ENCODE measurements at places on chromosomes 4 and X.

GRCh38 chr4:40718586-40718985 is 31.2 kb upstream of the NSUN7 start:
- DNase-seq = no peak

DNA sequence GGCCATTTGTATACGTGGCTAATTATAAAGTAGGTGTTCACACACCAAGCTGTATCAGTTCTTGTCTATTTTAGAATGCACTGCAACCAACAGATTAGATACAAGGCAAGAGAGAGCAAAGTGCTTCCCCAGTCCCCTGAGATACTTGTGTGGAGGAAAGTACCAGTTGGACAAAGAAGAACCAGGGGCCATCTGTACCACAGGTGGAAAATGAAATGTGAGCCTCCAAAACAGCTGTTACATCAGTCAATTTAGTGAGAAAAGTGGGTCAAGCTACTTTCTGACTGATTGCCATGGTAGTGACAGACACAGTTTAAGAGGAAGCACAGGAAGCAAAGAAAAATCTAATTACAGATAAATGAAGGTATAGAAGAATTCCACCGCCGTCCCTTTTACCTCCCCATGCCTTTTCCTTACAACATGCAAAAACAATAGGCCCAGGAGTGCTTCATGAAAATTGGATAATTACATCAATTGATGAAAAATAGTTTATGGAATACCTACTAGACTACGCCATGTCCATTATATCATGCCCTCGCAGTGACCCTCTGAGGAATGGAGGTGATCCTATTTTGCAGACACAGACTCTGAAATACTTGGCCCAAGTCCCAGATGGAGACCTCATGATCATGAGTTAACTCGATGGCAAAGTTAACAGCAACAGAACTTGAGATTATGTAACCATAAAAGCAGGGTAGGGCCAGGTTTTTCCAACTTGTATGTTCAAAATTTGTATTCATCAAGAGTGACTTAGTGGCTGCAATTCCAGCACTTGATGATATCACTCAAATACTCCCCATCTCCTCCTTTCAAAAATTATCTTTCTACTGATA is 15.8 kb downstream of the SMPX start:
- no peak for DNase-seq

GRCh38 chr4:89469930-89470375 is 162.4 kb upstream of the GPRIN3 start:
- peak; percentile 20 for DNase-seq

- DNase-seq = no peak
Observed at GRCh38 chr4:74039315-74039763, 850 bp upstream of the CXCL3 start.

DNA sequence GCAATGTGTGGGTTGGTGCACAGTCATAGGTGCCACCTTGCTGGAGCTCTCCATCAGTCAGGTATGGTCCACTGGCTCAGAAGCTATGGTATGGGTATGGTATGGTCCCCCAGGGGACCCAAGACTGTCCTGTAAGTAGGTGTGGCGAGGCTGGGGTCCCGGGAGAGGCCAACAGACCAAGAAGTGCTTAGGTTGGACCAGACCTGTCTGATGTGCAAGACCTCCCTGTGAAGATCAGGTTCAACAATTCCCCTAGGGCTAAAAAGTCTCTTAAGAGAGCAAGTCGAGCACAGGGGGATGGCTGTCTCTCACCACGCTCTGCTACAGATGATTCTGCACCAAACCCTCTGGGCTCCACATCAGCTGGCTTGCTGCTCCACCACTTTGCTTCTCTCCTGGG is 1145.0 kb downstream of the RPA4 start:
- DNase-seq = no peak

GRCh38 chr4:77595364-77595973 is 10.2 kb upstream of the CXCL13 start:
- no peak for DNase-seq

DNA sequence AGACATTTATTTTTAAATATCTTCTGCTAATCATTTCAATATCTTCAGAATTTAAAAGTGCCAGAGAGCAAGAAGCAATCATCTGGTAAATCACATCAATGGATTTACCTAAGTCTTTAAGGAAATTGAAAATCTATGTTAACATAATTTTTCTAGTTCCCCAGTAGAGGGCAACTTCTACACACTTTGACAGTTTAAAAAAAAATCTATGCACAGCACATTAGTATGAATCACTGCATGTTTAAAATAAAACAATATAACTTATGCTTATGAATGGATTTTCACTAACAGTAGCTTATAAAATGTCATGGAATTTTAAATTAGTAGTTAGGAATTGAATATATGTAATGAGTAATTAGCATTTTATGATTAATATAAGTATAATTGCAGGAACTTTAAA is 126.5 kb downstream of the REELD1 start:
- no peak for DNase-seq

- no peak for DNase-seq
Observed at GRCh38 chr4:145822581-145822980, 116.0 kb downstream of the ZNF827 start.

DNA sequence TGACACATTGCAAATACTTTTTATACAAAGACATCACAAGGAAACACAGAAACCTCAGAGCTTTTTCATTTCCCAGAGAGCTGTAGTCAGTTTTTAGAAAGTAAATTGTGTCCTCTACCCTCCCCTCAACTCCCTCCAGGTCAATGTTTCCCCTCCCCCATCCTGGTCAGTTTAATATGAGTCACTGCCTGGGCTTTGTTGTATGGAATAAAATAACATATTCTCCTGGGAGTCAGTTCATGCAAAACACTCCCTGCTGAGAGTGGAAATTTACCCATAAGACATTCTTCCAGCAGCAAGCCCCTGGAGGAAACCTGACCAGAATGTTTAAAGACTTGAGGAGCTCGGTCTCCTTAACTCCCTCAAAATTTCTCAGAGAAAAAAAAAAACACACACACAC is 270.1 kb upstream of the LDB2 start:
- DNase-seq = no peak

DNA sequence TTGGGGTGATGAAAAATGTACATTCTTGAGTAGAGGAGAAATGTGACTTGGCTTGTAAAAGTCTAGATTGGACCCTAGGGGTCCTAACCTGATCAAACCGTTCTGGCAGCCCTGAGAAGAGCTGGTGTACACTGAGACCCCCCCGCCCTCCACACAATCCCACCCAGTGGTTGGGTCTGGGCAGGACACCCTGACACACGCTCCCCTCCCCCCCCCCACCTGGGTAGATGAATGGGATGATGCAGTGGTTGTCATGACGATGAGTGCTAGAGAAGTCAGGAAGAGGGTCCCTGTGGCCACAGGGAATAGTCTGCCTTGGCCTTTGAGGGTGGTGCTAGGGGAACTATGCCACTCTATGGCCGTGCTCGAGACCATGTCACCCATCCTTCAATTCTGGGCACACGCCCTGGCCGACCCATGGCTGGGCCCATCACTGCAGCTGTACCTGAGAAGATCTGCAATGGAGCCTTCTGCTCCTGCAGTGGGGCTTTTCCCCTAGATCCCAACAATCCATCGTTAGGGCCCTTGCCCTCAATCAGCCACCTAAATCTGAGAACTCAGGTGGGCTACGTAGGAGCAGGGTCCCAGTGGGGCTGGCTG is 4.4 kb downstream of the CDK16 start:
- no peak for DNase-seq

DNA sequence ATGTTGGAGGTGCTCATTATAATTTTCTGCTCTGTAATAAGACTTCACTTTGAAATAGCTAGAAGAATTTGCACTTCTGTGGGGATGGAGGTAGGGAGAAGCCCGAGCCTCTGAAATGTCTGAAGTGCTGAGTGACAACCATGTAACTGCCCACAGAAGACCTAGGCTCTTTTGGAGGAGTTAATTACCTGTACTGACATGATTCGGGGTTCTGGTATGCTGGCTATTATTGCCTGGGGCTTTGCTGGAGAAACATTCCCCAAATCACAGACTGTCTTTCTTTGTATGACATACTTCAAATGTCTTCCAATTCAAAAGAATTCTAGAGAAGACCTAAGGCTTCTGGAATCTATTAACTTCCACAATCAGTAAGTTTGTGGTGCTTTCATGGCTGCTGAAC is 211.2 kb upstream of the POF1B start:
- no peak for DNase-seq

- no peak for DNase-seq
Observed at GRCh38 chrX:47176101-47176740, 17.4 kb upstream of the UBA1 start.

- DNase-seq = no peak
Observed at GRCh38 chr4:37881811-37882210, 9.1 kb upstream of the TBC1D1 start.

GRCh38 chr4:156999175-156999517 is 27.5 kb upstream of the PDGFC start:
- no peak for DNase-seq

GRCh38 chr4:81648576-81649275 is 177.0 kb upstream of the RASGEF1B start:
- DNase-seq = peak; percentile 32

- DNase-seq = no peak
Observed at GRCh38 chr4:60683973-60684372, 516.2 kb upstream of the ADGRL3 start.

GRCh38 chr4:40462326-40462725 is 127.2 kb downstream of the CHRNA9 start:
- DNase-seq = no peak

DNA sequence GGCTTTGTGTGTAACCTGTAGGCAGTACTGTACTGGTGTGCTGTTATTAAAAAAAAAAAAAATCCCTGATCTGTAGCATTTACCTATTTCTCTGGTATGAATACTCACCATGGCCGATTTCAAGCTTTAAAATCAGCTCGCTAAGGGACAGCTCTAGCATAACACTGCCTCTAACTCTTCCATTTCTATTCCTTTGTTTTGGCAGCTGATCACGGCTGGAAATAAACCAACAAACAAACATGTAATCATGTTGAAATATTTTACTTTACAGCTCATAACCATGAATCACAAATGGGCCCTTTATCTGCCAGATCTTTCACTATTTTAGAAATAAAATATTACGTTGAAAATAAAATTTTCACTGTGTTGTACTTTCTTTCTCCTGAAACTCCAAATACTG is 60.5 kb upstream of the IL15 start:
- no peak for DNase-seq

DNA sequence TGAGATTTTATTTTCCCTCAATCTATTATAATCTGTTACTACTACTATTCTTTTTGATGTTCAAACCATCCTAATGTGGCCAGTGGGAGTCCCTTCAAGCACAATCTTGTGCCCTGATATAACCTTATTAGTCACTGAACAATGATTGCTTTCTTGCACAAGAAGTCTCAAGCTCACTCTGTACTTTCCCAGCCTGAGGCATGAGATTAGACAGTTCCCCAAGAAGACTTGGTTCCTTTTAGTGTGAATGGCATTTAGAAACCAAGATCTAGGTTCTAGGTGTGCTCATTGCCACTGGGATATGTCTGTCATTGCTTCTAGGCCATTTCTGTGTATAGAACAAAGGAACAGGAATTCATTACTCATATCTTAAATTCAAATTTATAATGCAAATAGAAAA is 28.0 kb upstream of the RBM41 start:
- no peak for DNase-seq

- no peak for DNase-seq
Observed at GRCh38 chrX:49166914-49167739, 4.6 kb downstream of the MAGIX start.

DNA sequence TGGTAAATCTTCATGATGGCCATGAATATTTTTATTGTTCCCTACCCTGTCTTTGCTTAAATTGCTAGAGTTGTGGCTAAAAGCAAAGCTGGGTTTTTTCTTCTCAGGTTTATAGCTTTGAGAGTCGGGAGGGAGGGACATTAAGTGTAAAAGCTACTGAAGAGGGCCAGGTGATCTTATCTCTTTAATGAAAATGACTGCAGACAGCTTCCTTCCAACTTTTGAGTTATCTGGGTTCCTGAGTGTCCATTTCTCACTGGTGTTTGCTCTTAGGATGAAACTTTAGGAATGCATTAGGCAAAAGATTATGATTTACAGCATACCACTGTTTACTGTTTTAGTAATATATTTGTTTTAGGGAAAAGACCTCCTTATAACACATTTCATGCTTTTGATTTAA is 187.7 kb downstream of the SHROOM3 start:
- no peak for DNase-seq
